Uterus (tissue), 4 donors: ENCODE measurements at places on chromosomes 7 and 10.

GRCh38 chr7:158774952-158775351 is 54.4 kb downstream of the ESYT2 start:
- no peak for DNase-seq

- no peak for DNase-seq
These were observed 219.5 kb downstream of the CCDC3 start for GRCh38 chr10:12781976-12782375.

DNA sequence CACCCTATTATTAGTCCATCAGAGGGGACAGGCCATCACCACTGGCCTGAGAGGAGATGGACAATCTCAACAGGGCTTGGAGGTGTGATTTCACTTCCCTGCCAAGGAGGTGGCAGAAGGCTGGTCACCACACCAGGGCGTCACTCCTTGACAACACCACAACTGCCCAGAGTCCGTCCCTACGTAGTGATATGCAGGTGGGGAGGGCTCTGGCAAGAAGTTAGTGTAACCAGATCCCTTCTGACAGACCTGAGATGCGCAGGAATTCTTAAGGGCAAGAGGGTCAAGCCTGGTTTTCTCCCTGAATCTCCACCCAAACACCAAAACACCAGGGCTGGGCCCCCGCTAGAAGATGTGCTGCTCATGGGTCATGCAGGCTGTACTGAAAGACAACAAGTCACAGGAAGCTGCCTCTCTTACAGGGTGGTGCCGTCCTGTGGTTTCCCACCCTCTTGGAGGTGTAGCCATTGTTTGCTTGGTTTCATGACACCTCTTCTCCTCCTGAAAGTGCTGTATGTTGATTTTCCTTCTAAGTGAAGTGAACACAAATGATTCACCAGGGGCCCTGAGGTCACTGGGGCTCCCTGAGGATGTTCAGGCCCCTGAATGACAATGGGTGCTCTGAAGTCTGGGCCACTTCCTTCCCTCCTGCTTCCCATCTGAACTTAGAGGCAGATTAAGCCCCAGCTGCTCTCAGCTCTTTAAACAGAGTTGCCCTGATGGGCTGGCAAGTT is 27.1 kb downstream of the ATXN7L1 start:
- DNase-seq = no peak

DNA sequence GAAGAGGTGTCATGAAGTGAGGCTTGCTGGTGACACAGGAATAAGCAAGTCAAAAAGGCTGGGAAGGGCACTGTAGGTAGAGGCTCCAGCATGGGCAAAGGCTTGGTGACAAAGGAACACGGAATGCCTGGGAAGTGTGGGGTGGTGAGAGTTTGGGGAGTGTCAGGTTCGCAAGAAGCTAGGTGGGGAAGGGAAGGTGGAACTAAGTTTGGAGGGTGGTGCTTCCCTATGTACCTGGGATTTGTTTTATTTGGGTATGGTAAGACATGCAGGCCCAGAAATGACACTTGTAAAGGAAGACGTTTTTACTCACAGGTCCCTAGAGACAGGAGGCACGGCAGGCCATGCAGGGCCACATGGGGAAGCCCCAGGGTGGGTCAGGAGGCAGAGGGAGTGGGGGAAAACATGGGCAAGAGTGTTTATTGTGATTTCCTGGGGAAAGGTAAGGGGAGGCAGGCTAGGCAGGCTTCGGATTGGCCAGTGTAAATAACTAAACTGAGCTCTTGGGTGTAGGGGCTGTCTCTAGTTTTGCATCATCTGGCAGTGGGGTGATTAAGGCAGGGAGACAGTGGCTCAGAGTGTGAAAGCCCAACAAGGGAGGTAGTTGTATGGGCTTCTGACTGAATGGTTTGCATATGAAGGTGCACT is 52.1 kb downstream of the SH2D4B start:
- no peak for DNase-seq

DNA sequence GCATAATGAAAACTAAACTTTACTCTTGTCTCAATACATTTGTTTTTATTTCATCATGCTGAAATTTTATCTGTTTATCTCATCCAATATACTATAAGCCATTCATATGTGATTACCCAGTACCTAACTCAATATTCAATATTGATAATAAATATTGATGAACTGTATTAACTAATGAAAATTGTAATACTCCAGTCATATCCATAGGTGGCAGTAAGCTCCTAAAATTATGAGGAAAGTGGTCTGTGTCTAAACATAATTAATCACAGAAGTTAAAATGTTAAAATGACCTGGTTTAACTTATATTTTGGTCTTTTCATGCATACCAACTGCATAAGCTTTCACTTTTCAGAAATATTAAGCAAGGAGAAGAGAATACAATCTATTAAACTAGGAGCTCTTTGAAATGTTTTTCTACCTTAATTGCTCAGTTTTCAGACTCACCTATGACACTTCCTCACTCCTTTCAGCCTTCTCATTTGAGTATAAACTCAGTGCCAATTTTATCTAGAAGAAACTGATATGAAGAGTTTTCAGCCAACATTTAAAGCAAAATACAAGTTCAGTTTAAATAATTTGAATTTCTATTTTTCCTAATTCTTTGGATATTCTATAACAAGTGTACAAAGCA is 30.5 kb upstream of the VWDE start:
- DNase-seq = no peak

DNA sequence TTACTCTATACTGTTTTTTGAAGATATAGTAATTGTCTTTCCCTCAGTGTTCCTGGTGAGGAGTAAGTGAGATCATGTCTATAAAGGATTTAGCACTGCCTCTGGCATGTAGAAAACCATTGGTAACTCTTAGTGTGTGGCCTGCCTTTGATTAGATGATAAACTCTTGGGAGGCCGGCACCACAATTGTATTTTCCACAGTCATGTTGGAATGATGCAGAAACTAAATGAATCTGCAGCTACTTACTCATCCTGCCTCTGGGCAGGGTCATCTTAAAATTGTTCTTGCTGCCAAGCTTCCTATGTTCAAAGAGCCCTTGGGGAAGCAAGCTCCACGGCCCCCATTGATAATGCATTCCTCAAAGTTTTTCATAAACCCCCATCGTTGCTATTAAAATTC is 204.6 kb downstream of the ANKRD7 start:
- DNase-seq = no peak

DNA sequence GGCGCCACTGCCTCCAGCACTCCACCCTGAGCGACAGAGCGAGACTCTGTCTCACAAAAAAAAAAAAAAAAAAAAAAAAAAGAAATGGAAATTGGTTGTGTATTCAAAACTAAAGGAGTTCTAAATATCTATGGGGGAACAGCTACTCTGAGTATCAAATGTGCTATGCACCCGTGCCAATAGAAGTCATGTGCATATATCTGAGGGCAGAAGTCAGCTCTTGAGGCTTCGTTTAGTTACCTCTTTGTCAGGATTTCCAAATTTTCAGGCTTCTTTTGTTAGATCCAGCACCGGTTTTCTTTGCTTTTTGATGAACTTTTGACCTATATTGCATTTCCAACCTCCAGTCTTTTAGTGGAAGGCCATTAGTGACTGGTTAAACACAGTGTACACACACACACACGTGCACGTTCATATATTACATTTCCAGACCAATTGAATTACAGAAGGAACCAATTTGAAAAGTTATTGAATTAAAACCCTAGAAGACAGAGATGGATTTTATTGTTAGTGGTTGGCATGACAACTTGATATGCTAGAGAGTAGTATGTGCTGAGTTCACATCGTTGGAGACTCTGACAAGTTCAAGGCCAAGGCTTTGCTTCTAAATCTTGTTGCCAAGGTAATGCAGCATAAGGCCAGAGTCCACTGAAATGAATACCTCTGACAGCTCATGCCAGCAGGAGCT is 33.1 kb upstream of the ADD3 start:
- DNase-seq = no peak
